ENCODE measurements at places on chromosomes 2 and 18. TPM values are rescaled to one million over a fixed set of nuclear protein-coding genes. Genes with fewer than 3 reads are reported as not detected.

SFTPB gene
- total RNA-seq, result not detected

SERPINB2 gene
- total RNA-seq, result not detected

DNA sequence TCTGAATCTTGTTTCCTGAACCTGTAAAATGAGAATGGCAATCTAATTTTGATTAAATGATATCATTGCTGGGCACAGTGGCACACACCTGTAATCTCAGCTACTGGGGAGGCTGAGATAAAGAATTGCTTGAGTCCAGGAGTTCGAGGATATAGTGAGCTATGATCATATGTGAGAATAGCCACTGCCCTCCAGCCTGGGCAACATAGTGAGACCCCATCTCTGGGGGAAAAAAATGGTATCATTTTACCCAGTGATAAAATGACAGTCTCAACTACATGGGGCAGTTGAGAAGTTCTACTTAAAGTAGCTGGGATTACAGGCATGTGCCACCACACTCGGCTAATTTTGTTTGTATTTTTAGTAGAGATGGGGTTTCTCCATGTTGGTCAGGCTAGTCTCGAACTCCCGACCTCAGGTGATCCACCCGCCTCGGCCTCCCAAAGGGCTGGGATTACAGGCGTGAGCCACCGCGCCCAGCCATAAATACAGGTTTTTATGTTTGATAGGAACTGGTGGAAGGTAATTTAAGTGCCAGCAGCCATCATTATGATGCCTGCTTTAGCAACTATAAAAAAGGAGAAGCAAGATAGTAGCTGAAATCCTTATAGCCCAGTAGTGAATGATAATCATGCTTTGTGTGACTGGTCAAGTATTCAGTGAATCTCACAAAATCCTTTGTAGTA, 17.0 kb downstream of the BZW1 start:
- H3K36me3 ChIP-seq, result peaks cover 19% of the 10 kb centered on the region
- peaks cover 2% of the 10 kb centered on the region for H3K27me3 ChIP-seq
- H3K4me3 ChIP-seq, result no peak overlapping the region
- no peak overlapping the region for H3K27ac ChIP-seq
- DNase-seq, result no peak

- H3K4me3 ChIP-seq, result no peak overlapping the region
- H3K27ac ChIP-seq, result no peak overlapping the region
- DNase-seq, result no peak
- peaks cover 23% of the 10 kb centered on the region for H3K27me3 ChIP-seq
- no peaks in the 10 kb centered on the region for H3K4me1 ChIP-seq
- no peaks in the 10 kb centered on the region for H3K36me3 ChIP-seq
These were observed 363 bp upstream of the RFTN2 start for GRCh38 chr2:197675711-197676188.

- H3K4me3 ChIP-seq, result no peak overlapping the region
- no peaks in the 10 kb centered on the region for H3K4me1 ChIP-seq
- no peaks in the 10 kb centered on the region for H3K27me3 ChIP-seq
- H3K27ac ChIP-seq, result no peak overlapping the region
These were observed 413.8 kb downstream of the RAD51AP2 start for GRCh38 chr2:17104454-17104853.

INPP5D gene
- 43.6 TPM for total RNA-seq

DNA sequence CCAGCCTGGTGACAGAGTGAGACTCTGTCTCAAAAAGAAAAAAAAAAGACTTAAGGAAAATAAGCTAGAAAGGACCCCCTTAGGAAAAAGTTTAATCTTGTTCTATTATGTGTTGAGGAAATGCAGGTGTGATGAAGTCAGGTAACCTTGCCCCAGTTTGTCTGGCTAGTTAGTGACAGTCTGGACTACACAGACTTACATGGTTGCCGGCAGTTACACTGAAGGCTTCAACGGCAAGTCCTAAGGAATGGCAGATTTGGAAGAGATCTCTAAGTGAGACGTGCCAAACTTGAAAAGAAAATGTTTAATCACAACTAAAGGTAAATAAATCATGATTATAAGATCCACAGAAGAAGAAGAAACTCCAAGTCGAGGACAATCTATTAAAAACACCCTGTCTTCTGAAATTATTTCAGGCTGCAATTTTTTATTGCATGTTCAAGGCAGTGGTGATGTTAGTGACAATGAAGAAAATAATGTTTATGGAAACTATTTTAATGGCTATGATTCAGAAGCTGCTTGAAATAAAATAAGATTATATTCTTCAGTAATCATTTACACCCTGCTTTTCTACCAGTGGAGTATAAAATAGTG, 84.2 kb downstream of the TTC27 start:
- H3K4me1 ChIP-seq, result peaks cover 13% of the 10 kb centered on the region
- no peaks in the 10 kb centered on the region for H3K27me3 ChIP-seq
- no peak overlapping the region for H3K27ac ChIP-seq
- DNase-seq, result no peak
- peaks cover 36% of the 10 kb centered on the region for H3K36me3 ChIP-seq

DNA sequence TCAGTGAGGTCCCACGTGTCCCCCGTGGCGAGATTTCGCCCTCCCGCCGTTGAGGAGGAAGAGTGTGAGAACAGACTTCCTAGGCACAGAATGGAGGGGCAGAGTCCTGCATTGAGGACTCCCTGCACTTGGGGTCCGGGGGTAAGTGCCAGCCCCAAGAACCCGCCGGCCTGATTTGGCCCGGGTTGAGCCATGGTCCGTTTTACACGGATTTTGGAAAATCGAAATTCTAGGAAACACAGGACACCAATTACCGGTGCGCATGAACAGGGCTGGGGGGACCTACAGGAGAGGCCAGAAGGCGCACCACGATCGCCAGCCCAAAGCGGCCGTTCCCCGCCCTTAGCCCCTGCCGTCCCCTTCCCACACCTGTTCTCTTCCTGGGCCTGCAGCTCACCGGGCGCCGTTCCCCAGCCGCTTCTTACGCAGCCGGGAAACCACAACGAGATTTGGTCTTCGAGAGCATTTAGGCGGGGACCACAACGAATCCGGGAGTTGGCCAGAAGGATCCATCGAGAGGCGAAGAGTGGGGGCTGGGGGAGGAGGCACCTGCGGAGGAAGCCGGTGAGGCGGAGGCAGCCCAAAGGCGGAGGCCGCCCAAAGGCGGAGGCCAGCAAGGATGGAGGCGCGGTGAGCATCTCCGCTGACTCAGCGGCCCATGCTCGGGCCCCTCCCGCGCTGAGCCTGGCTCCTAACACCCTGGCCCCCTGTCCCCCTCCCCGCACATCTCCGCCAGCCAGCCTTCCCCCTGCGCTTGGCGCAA, 464 bp upstream of the TLX2 start:
- peaks cover 30% of the 10 kb centered on the region for H3K4me1 ChIP-seq
- H3K27me3 ChIP-seq, result peaks cover 73% of the 10 kb centered on the region
- H3K27ac ChIP-seq, result no peak overlapping the region
- peaks cover 9% of the 10 kb centered on the region for H3K36me3 ChIP-seq
- DNase-seq, result peak; percentile 79

DNA sequence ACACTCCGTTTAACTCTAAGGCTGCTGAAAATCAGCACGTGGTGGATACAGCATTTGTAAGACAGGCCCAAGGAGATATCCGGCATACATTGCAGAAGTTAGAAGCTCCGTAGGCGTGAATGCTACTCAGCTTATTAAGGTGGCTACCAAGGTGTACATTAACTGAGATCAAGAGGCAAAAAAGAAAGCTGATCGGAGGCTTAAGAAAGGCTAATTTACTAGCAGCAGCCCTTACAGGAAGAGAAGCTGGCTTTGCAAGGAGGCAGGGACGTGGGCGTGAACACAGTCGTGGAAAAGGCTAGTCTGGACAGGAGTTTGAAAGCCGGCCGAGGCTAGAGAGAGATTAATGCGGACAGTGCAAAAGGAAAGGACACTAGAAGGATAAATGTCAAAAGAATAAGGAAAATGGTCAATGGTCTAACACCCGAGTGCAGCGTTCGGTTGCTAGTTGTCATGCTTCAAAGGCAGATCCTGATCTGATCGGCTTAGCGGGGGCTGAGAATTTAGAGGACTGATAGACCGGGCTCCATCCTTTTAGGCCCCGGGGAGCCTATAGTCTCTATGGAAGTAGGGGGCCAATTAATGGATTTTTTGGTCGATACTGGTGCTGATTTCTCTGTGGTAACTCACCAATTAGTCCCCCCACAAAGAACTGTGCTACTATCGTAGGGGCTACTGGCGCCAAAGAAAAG, 45.6 kb upstream of the SELENOI start:
- no peak overlapping the region for H3K27ac ChIP-seq
- no peak for DNase-seq
- H3K4me3 ChIP-seq, result no peak overlapping the region
- H3K36me3 ChIP-seq, result no peaks in the 10 kb centered on the region
- H3K4me1 ChIP-seq, result no peaks in the 10 kb centered on the region

DNA sequence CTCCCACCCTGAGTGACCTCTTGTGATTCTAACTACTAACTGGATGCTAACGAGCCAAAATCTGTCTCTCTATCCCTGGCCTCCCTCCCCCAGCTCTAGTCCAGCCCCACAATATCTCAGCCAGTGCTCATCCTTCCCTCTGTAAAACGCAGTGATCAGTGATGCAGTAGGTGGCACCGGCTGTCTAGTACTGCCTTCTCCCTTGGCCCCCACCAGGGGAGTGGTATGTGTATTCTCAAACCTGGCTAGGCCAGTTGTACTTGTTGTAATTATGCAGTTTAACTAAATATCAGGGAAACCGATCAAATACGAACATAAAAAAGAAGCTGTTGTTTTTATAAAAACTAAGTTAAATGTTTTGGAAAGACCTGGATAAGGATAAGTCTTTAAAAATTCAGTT, 113.2 kb upstream of the ALPP start:
- H3K27me3 ChIP-seq, result no peaks in the 10 kb centered on the region
- no peak for DNase-seq
- no peak overlapping the region for H3K4me3 ChIP-seq
- no peaks in the 10 kb centered on the region for H3K4me1 ChIP-seq
- no peak overlapping the region for H3K27ac ChIP-seq

GRCh38 chr2:129117434-129117833, 798.8 kb upstream of the HS6ST1 start:
- no peak overlapping the region for H3K27ac ChIP-seq
- DNase-seq, result no peak

GRCh38 chr18:34122724-34123334, 101.9 kb downstream of the NOL4 start:
- no peaks in the 10 kb centered on the region for H3K27me3 ChIP-seq
- H3K27ac ChIP-seq, result no peak overlapping the region
- no peaks in the 10 kb centered on the region for H3K4me1 ChIP-seq
- DNase-seq, result peak; percentile 67
- H3K36me3 ChIP-seq, result no peaks in the 10 kb centered on the region

All from activated CD4-positive, alpha-beta T cell treated with anti-CD3 and anti-CD28 coated beads, Interleukin-2, amount 10 ng/mL, durations not matched to agents 24 days and 14 days (primary cell).